ENCODE measurements at places on chromosomes 12 and 14.

DNA sequence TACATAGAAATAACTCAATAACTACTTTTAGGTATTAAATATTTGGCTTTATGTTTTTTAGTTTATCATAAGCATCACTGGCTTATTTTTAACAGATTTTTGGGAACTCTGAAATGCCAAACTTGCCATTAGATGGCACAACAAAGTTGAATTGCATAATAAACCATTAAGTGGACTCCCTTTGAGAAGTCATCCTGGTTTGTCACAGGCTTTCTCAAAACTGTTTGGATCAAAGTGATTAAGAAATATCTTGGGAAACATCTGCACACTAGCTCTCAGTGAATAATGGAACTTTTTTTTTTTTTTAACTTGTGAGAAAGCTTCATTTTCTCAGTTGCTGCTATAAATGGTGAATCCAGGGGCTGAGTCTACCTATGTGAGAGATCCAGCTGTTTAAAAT lies 4.3 kb downstream of the SLC16A7 start:
- DNase-seq: no peak

DNA sequence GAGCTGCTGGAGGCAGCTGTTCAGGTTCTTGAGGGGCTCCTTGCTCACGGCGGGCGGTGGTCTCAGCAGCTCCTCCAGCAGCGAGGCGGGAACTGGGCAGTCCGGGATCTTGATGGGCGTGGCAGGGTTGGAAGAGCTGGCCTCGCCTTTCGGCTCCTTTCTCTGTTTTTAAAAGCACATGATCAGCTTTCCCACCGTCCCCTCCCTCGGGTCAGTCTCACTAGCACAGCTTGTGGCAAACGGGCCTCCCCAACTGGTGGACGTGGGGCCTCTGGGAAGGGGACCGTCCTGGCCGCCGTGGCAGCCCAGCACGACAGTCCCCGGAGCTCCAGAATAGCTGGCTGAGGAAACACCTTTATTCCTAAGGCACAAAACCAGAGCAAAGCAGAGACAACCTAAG lies 12.5 kb upstream of the ANKLE2 start:
- no peak for DNase-seq

DNA sequence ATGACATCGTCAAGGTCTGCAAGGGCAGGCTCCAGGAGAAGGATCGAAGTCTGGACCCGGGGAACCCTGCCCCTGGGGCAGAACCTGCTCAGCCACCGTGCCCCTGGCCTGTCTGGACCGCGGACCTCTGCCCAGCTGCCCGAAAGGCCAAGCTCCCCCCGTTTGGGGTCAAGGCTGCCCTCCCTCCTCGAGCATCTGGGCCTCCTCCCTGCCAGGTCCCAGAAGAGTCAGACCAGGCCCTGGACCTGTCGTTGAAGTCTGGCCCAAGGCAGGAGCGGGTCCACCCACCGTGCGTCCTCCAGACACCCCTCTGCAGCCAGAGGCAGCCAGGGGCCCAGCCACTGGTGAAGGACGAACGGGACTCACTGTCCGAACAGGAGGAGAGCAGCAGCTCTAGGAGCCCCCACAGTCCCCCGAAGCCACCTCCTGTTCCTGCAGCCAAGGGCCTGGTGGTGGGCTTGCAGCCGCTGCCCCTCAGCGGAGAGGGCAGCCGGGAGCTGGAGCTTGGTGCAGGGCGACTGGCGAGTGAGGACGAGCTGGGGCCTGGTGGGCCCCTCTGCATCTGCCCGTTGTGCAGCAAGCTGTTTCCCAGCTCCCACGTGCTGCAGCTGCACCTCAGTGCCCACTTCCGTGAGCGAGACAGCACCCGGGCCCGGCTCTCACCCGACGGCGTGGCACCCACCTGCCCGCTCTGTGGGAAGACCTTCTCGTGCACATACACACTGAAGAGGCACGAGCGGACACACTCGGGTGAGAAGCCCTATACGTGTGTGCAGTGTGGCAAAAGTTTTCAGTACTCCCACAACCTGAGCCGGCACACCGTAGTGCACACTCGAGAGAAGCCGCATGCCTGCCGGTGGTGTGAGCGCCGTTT lies 856 bp downstream of the ZBTB42 start:
- no peak for DNase-seq

DNA sequence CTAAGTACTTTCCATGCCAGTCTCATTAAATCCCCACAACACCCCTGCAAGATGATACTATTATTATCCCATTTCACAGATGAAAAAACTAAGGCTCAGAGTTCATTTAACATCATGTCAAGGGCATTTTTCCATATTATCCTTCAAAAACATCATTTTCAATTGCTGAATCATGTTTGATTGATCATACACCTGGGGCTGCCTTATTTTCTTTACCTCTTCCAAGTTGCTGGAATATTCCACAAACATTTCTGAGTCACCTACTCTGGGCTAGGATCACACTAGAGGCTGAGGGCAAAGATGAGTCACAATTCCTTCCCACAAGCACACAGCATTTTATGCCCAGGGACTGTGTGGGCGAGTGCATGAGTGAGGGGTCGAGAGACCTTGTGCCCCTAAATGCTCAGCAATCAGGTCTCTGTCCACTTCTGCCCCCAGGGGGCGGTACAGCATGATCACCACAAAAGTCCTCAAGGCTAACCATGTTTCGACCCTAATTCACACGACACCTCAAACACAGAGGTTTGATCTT lies 14.1 kb upstream of the TMEM119 start:
- no peak for DNase-seq

- DNase-seq: no peak
Measured at GRCh38 chr14:79134361-79134760, 964.2 kb downstream of the NRXN3 start.

DNA sequence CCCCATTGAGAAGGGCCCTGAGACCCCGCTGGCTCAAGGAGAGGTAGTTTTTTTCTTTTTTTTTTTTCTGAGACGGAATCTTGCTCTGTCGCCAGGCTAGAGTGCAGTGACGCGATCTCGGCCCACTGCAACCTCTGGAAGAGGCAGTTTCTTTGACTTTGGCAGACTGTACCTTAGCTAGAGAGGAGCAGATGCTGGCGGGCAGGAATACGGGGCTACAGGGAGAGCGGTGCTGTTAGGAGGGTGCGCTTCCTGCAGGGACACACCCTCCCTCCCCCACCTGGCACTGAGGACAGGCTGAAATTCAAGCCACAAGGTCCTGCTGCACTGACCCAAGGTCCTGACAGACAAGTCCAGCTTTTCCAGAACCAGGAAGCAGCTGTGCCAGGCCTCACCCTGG lies 32.2 kb upstream of the NUDT14 start:
- DNase-seq: no peak
